Cortex of kidney (tissue), 1 donor: ENCODE measurements at places on chromosomes 13 and 19.

DNA sequence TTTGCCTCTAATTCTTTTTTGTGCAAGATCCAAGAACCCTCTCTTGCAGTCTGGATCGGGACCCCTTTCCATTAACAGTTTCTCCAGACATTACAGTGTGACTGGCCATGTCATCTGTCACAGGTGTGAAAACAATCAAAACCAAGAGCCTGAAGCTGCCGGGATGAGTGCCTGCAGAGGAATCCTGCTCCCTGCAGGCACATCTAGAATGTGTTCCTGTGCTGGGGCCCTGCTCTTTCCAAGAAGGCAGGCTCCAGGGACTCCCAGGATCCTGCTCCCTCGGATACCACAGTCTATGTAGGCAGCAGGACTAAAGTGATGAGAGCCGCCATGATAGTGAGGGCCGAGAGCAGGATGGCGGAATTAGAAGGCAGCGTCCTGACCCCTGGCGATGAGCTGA lies 38.8 kb downstream of the CCDC169 start:
- no peak for DNase-seq

GRCh38 chr19:54073829-54074228 lies 7.3 kb downstream of the TARM1 start:
- no peak for DNase-seq

DNA sequence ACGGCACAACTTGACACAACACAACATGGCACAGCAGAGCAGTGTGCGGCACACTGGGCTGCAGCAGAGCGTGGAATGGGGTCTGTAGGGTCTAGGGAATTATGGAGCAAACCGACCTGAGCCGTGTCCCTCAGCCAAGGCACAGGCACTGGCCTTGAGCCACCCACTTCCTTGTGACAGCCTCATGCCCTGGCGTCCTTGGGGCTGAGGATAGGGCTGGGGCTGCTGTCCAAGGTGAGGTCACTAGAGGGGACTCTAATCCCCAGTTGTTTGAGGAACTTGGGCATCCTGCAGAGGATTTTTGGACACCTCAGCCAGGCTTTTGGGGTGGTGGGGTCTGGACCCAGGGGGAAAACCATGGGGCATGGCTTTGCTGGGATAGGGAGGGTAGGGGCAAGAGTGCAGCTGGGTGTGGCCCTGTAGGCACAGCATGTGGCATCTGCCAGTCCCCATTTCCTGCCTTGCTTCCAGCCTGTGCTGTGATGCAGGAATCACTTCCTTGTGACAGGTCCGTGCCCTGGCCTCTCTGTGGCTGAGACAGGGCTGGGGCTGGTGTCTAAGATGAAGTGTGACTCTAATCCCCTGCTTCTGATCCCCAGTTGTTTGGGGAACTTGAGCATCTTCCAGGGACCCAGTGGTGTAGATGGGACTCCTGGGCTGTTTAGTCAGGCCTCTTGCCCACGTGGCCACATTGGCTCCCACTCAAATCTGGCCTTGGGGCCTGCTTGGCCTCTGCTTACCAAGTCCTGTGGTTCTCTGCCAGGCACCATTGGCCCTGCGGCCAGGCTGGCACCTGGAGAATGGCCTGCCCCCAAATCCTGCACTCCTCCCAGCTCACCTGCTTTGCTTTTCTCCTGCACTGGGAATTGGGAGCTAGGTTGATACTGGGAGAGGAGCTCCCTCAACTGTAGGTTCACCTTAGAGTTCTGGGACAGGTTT lies 78.5 kb downstream of the SCGB2B2 start:
- DNase-seq = no peak

DNA sequence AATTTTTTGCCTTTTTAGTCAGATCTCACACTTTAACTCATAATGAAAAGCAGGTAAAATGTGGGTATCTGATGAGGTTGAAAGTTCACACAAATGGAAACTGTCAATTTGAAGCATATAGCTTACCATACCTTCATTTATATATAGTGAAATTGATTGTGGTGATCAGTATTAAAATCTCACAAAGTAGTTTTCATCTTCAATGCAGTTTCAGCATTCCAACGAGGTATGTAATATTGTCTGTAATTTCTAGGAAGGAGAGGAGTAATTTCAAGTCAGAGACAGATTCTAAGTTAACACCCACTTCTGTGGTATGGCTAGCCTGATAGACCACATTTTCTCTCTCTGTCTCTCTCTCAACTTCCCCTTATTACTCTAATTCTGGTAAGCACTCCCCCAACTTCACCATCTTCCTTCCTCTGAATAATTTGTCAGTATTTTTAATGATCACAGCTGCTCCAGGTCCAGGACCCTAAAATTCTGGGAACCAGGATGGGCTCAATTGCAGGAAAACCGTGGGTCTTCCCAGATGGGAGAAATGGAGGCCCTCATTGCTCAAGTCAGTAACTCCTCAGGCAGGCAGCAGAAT lies 455.7 kb downstream of the FGF9 start:
- DNase-seq = no peak

GRCh38 chr19:518598-519231 lies 11.4 kb downstream of the TPGS1 start:
- no peak for DNase-seq

DNA sequence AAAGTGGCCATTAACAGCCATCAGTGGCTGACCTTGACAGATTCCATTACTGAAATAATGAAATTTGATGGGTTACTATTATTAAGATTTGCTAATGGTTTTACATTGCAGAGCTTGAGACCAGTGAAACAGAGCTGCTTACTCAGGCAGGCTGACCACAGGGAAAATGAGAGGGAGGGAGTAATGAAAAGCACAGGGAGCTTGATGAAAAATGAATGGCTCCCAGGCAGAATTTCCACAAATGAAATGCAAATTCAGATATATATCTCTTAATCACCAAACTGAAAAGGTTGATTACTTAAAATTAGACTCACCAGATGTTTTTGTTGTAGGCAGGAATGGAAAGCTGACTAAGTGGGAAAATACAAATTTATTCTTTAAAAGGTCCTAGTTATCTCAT lies 36.1 kb downstream of the HTR2A start:
- DNase-seq = no peak

DNA sequence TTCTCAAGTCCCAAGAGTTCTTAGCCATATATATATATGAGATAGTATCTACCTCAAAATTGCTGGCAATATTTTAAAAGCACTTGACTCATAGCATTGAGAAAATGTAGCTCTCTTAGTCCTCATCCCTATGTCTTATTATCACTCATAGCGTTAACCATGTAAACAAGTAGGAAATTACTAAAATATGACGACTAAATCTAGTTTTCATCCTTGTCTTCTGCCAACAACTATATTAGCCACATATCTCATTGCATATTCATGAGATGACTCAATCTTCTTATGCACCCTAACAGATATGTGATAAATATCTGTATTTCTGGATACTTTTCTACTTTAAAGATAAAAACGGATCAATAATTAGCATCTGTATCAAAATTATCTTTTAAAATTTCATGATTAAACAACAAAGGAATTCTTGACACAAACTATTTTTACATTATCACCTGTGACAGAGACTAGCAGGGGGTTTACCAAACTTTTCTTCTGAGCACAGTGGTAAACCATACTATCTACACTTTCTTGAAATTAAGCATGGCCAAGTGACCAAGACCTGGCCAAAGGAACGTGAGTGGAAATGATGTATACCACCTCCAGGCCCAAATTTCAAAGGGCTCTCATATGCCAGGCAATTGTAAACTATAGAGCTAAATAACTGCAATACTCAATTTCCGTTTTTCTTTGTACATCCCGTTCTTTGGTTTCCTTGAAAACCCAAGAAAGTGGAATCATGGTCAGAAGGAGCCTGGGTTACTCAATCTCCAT lies 45.7 kb downstream of the ZC3H13 start:
- no peak for DNase-seq
